ENCODE measurements at places on chromosomes 16 and 17.
A peak's percentile ranks its signal among the peaks of the same experiment; 100 is the strongest.

DNA sequence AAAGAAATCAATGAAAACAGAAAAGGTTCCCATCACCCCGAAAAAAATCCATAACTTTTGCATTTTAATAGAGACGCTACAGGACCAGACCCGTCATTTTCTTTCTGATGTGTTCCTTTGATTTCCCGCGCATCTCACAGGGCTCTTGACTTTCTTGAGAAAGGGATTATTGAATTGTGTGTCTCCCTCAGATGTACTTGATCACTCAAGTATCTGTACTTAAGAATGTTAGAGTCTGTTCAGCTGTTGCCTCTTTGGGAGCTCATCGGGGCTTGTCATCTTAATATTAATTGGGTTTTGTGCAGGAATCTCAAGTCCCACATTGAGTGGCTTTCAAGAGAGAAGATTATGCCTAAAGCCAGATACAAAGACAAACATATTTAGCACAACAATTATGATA lies 606.4 kb upstream of the SALL1 start:
- peak; percentile 91 for DNase-seq

DNA sequence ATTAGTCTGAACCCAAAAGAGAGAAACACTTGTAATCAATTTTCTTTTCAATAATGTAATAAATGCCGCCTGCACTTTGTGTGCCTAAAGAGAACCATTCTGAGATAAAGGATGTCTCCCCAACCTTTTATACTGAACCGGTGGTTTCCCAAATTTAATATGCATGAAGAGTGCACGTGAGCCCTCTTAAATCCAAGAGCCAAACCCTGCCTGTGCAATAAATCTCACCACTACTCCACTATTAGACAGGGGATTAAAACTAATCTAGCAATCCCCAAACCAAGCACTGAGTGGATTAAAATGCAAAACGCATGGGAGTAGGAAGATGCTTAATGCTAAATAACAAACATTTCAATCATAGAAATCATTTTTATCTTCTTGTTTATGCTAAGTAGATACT lies 351.0 kb upstream of the PSMD7 start:
- DNase-seq = peak; percentile 76

GRCh38 chr16:29736112-29736511 lies 9.7 kb downstream of the C16orf54 start:
- DNase-seq = no peak

DNA sequence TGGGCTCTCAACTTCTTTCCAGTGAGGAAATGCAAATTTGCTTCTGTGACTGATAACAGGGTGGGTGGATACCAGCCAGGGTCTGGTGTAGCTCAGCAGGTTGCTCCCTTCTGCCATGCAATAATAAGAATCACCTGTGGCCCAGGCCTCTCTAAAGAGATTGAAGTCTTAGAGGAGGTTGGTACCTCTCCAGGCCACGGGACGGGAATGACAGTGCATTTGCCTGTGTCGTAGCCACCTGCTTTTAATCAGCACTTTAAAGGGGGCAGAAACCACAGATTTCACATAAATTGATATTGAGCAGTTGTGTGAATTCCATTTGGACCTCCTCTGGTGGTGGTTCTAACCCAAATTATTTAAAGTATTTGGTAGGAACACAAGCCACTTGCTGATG lies 246.9 kb downstream of the PRKCA start:
- DNase-seq = no peak

DNA sequence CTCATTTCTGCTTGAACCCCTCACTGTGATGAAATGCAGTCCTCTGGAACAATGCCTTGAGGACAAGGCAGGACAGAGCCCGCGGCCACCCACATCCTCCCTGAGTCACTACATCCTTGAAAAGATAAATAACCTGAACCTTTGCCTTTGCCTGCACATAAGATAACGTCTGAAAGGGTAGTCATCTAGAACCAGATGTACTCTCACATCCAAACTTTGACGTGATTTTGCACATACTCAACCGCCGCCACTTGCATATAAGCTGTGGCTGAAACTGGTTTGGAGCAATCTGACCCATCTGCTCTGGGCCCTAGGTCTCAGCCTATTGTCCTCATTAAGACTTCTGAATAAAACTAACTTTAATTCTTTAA lies 252.1 kb downstream of the PHKB start:
- no peak for DNase-seq

GRCh38 chr16:27657811-27658210 lies 107.9 kb downstream of the KATNIP start:
- DNase-seq = no peak

DNA sequence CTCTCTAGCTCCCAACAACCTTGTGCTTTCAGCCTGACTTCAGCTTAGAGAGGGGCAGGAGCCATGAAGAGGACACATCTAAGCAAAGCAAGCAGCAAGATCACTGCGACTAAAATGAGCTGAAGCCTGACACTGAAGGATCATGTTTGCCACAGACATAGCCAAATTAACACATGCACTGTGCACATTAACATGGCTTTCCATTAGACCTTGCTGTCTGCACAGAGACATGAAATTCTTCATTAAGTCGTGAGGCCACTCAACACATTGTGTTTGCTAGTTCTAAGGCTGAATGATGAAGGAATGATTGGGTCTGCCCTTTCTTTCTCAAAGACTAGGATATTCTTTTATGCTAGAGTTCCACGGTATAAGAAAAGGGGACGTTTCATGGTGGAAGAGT lies 558.3 kb upstream of the PSMD7 start:
- DNase-seq = no peak

GRCh38 chr17:55168958-55169687 lies 95.6 kb upstream of the HLF start:
- DNase-seq = no peak

GRCh38 chr17:9598661-9599060 lies 22.2 kb downstream of the CFAP52 start:
- DNase-seq = no peak

DNA sequence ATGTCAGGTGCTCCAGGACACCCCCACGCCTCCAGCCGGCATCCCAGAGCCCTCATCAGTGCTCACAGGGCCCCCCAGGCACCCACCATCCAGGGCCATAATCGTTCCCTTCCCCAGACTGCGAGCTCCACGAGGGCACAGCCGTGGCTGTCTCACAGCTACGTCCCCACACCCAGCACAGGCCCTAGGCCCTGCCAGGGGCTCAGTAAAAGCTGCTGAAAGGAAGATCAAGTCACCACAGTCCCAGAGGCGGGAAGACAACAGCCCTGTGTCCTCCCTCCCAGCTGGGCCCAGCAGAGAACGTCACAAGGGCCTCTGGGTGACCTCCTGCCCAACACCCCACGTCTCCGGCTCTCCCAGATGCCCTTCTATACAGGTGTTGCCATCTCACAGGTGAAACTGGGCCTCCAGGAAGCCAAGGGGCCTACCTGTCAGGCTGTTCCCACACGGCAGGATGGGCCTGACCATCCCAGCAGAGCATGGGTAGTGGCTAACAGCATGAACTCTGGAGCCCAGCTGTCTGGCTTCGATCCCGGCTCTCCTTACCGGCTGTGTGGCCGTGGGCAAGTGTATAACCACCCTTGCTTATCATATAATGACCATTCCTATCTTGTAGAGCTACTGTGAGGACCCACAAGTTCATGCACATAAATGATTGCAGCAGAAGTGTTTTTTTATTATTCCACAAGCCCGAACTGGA lies 17.9 kb downstream of the ARL2BP start:
- no peak for DNase-seq

DNA sequence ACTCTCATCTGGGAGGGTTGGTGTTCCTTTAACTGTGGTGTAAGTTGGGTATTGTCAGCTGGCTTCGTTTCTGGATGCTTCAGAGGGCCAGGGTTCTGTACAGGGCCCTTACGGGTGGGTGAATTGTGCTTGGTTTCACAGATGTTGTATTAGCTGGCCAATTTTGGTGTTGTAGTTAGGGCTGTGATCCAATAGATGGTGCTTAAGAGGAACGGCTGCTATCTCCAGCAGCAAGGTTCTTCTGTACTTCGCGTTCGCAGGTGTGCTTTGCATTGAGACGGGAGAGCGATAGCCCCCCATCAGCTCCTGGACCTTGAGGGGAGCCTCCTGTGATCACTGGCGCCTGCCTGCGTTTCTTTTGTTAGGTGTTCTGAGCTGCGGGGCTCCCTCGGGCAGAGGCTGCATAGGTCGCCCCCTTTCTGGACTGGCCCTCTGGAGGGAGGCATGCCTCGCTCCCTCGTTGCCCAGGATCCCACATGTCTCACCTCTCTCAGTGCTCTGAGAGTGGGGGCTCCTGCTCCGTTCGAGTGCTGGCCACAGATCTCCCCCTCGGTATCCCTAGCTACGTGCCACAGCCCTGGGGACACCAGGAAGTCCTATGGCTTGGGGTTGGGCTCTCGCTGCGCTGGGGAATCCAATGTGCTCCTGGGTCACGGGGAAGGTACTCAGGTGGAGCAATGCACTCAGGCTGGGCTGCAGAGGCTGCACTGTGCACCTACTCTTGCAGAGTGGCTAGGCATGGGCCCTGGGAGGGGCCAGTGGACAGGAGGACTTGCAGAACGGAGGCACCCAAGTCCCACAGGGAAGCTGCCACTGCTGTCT lies 837 bp upstream of the PRDM7 start:
- DNase-seq = peak; percentile 34

DNA sequence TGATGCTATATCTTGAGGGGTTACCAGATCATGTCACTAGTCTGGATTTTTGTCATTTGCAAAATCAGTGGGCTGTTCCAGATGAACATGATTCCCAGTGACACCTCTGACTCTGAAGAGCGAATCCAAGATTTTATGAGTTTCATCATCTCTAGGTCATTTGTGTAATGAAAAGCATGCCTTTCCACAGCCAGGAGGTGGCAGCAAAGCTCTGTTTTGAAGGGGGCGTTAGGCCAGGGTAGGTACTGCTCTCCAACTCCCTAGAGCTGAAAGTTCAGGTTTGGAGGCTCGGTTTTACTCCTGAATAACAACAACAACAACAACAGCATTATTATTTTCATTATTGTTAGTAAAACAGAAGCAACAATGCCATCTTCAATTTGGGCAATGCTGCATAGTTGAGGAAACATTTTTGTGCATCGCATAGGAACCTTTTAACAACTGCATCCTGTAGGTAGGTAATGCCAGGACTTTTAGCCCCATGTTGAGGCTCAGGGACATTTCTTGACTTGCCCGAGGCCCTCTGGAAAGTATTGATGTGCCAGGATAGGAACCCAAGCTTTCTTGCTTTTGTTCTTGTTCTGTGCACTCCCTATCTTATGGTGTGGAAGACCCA lies 77.0 kb downstream of the MYH13 start:
- no peak for DNase-seq

- no peak for DNase-seq
Measured at GRCh38 chr16:16960785-16961184, 510.0 kb downstream of the XYLT1 start.

DNA sequence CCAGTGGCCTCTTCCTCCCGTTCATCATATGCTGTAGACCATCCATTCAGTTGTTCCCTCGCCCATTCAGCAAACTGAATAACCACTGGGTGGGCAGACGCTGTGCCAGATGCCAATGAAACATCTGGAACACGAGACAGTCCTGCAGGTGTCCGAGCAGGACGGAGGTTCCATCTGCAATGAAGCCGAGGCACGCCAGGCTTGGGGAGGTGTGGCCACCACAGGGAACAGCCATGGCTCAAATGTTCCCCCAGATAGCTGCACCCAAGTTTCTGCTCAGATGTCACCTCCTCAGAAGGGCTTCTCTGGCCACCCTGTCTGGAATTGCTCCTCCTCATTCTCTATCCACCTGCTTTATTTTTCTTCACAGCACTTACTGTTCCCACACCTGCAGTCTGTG lies 30.5 kb downstream of the UBE2O start:
- DNase-seq = no peak

GRCh38 chr17:75516619-75517296 lies 430 bp downstream of the TSEN54 start:
- DNase-seq = no peak

GRCh38 chr16:892536-893255 lies 78.1 kb downstream of the LMF1 start:
- DNase-seq = no peak

GRCh38 chr17:66386498-66387351 lies 84.3 kb downstream of the PRKCA start:
- no peak for DNase-seq

- no peak for DNase-seq
Measured at GRCh38 chr16:58500430-58501241, 693 bp downstream of the NDRG4 start.

DNA sequence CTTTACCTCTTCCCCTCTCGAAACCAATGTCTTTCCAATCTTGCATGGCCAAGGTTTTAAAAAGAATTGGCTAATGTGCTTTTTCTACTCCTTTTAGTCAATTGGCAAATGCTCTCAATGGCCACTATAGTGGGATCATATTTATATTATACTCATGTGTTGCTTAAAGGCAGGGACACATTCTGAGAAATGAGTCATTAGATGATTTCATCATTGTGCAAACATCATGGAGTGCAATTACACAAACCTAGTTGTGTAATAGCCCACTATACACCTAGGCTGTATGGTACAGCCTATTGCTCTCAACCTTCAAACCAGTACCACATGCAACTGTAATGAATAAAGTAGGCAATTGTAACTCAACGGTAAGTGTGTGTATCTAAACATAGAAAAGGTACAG lies 180.9 kb downstream of the HS3ST3A1 start:
- DNase-seq = no peak

GRCh38 chr16:23893986-23894385 lies 58.2 kb downstream of the PRKCB start:
- no peak for DNase-seq

DNA sequence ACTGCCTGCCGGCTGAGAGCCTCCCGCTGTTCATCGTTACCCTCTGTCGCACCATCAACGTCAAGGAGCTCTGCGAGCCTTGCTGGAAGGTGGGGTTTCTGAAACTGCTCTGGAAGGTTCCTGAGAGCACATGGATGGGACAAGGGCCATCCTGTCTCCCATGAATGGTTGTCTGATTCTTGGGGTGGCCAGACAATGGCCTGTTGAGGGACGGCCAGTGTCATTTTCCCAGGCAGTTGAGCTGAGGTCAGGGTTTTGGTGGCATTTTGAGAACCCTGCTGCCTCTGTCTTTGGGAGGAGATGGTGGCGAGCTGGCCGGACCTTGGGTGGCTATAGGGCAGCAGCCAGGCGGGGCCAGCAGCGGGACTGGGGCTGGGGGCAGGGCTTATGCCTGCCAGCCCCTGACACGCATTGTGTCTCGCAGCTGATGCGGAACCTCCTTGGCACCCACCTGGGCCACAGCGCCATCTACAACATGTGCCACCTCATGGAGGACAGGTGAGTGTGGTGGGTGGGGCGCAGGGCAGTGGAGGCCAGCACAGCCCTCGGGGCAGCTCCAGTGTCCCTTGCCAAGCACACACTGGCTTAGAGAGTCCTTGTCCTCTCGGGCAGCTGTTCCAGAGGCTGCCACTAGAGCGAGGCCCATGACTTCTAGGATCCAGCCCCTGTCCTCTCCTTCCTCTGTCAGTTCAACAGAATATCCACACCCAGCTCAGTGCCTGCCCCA lies 9.1 kb downstream of the TSC2 start:
- DNase-seq = no peak

GRCh38 chr17:61084260-61084659 lies 315.4 kb upstream of the TBX2 start:
- DNase-seq = no peak

- no peak for DNase-seq
Measured at GRCh38 chr16:85520853-85521521, 92.1 kb upstream of the GSE1 start.

Measured in NCI-H524 treated with DMSO at 0.1 percent for 48 hours (cell line).